CD4-positive, alpha-beta T cell treated with Interleukin-4 for 4 hours (primary cell): ENCODE measurements at places on chromosomes 5 and 9.
A peak's percentile ranks its signal among the peaks of the same experiment; 100 is the strongest.

GRCh38 chr9:119398350-119398749 lies 29.1 kb upstream of the BRINP1 start:
- no peak for DNase-seq

DNA sequence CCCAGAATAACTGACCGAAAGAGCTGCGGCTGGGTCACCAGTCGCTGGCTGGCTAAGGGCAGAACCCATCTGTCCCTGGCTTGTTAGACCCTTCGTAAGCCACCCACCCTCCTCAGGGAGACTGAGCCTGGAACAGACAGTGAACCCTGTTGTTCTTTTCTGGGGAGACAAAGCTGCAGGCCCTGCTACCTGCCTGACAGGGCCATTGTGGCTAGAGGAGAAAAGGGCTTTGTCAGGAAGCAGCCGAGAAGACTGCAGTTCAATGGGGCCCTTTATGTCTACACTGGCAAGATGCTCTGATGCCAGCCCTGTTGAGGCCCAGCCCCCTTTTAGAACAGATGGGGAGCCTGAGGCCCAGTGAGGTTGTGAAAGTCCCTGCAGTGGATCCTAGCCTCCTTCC lies 3.7 kb upstream of the NIPAL4 start:
- no peak for DNase-seq

DNA sequence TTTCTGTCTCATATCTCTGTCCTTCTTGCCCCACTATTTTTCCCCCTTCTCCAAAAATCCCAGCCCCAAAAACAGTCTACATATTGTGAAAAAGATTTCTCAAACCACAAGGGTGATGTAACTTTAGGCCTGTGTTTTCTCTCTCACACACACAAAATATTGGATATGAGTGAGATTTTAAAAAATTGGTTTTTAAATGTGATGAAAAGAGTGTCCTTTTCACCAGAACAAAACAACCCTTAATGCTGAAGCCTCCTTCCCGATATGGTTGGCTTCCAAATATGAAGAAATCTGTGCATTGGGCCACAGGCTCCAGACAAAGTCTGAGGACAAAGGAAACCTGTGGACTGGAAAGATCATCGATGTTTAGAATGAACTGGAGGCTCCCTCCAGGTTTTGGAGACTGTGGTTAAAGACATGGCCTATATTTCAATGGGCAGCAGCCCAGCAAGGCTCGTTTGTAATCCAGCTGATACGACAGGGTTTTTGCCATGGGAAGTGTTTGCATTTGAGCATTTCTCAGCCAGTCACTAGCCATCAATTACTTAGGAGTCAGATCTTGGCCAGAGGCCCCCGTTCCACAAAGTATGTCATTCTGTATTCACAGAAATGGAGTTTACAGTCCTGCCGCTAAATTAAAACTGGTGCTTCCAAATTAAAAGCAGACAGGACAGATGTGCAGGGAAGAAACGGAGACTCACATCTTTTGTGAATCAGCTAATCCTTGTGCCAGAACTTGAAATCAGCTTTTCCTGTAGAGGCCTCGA lies 546.3 kb downstream of the EBF1 start:
- DNase-seq, result no peak

- peak; percentile 50 for DNase-seq
These were observed 2.9 kb downstream of the NR4A3 start for GRCh38 chr9:99824378-99825171.

DNA sequence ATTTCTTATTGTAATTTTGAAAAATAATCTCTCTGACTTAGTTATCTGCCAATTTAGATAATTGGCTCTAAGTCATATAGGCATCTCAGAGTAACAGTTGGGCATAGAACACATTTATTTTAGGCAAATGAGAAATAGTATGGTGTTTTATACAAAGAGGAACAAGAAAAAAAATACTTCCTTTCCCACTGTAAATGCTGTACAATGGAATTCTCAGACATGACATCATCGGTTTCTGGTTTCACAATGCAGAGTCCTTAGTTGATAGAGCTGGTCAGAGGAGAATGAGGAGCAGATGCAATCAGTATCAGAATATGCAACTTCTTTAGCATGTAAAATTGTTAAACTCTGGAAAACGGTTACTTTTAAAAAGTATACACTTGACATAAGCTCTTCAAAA lies 49.4 kb downstream of the PLK2 start:
- no peak for DNase-seq

GRCh38 chr5:101608322-101608721 lies 687.8 kb downstream of the SLCO4C1 start:
- DNase-seq, result no peak

DNA sequence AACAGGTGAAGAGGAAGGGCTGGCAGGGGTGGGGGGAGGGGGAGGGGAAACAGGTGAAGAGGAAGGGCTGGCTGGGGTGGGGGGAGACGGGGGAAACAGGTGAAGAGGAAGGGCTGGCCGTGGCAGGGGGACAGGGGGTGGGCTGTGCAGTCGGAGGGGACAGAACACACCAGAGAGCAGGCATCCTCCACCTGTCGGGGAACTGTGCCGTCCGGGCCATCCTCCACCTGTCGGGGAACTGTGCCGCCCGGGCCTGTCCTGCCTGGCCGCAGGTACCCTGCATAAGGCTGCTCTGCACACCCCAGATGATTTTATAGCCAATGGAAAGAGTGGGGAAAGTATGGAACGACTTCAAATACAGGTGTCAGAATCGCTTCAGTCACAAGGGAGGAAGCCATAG lies 32.5 kb upstream of the PPP1R26 start:
- DNase-seq, result no peak

DNA sequence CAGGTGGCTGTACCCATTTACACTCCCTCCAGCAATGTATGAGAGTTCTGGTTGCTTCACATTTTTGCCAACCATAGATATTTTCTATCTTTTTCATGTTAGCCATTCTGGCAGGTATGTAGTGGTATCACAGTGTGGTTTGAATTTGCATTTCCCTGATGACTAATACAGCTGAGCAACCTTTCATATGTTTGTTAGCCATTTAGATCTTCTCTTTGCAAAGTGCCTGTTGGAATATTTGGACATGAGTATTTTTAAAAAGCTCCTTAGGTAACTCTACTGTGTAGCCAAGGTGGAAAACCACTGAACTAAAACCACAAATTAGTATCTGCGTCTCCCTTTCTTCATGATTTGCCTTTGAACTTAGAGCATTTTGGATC lies 31.9 kb downstream of the IRF1 start:
- peak; percentile 71 for DNase-seq

DNA sequence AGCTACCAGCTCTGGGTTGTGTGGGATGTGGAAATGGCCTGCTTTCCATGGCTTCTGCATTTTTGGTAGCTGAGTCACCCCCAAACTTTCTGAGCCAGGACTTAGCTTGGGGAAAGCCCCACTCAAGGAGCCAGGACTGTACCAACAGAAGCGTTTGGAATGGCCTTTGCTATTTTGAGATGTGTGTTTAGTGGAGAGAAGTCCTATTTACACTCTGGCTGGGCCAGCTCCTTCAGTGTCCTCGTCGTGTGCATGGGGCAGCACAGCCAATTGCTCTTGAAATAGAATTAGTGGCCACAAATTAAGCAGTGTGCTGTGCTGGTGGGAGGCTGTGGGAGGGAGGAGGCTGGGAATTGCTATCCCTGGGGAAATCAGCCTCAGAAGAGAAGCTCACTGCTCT lies 51.6 kb downstream of the ENTREP1 start:
- no peak for DNase-seq

DNA sequence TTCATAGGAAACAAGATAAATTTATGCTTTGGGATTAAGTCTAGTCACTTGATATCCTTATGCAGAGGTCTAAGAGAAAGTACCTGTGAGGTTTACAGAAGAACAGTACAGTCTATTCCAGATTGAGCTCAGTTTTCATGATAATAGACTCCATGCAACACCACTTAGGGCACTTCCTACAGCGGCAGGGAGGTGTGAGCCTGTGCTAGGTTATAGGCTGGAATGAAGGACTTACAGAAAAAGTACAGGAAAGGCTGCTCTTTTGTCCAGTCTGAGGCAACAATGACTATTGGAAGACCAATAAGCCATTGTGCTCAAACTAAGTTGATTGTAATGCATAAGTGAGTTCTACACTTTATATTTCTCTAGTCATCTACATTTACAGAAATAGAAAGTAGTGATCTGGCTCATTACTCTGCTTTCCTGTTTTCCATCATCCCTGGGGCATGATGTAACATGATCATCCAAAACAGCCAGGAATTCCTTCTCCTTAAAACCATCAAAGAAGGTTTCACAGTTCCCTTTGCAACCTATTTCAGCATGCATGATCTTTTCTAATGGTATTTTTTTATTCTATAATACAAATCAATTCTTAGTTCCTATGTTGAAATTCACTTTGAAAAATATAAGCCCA lies 322.8 kb downstream of the SLF1 start:
- no peak for DNase-seq
